NCI-H187 (cell line): ENCODE measurements at places on chromosomes 2 and 18.

DNA sequence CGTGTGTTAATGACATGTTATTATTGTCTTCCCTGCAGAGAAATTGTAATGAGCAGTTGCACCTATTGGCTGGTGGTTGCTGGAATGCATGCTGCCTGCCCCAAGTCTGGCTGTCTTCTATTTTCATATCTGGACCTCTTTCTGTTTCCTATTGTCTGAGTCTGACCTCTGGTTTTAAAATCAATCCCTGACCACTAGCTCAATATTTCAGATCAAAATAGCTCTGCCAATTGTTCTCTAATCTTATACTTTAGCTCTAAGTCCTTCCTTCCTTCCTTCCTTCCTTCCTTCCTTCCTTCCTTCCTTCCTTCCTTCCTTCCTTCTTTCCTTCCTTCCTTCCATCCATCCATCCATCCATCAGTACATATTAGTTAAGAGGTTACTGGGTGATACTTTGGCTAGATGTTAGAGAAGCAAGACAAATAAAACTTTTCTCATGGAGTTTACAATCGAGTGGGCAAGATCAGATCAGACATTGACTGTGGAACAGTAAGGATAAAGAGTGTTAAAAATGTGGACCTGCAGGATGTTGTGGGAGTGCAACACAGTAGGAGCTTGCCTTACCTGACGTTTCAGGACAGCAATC lies 417.1 kb downstream of the SOCS6 start:
- DNase-seq: no peak

- no peak for DNase-seq
These were observed 86.0 kb downstream of the MAPRE2 start for GRCh38 chr18:35127201-35127600.

DNA sequence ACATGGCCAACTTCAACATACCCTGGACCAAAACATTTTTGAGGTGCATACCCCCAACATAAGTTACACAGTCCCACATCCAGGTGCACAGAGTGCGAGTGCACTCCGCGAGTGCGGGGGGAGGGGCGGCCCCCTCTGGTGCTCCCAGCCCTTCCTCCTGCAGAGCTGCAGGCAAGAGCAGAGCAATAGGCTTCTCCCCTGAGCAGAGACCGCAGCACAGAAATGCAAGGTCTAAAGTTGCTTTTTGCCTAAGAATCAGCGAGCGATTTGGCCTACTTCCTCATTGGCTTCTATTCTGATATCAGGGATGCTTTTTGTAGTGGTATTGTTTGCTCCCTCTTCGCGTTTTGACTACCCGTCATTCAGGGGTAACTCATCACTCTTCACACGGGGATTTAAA lies 40.6 kb downstream of the BOLA3 start:
- no peak for DNase-seq

DNA sequence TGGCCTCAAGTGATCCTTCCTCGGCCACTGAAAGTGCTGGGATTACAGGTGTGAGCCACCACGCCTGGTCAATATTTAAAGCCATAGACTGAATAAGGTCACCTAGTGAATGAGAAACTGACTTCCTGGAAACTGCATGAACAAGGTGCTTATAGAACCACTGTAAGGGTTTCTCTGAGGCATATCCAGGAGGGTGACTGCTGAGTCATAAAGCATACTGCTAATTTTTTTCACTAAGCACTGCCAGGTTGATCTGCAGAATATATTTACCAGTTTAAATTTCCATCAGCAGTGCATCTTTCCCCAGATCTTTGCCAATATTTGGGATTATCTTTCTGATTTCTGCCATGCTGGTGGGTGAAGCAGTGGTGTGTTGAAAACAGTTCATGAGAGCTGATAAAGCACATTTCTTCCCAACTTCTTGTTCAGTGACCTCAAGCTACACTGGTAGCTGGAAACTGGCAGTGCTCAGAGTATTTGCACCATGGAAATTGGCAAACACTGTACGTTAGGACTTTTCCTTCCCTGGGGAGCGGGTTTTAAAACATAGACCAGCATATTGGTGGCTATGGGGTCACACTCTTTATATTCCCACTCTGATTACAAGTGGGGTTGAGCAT lies 4.2 kb upstream of the CLIP4 start:
- no peak for DNase-seq

DNA sequence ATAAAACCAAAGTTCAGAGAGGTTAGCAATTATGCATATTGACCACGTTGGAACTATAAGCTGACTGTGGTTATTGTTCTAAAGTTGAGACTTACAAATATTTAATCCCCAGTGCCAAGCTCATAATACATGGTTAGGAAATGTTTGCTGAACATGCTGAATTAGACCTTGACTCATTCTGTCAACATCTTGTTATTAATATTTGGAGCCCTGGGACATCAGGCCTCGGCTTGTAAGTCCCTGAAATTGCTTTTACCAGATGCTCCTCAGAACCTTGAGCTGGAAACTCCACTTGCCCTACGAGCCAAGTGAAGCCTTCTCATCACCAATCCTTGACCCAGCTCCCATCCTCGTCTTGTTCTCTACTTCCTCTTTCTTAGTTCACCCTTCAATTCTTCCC lies 21.2 kb downstream of the DYNAP start:
- DNase-seq: no peak

GRCh38 chr2:178320011-178320585 lies 125.8 kb downstream of the OSBPL6 start:
- DNase-seq: no peak

DNA sequence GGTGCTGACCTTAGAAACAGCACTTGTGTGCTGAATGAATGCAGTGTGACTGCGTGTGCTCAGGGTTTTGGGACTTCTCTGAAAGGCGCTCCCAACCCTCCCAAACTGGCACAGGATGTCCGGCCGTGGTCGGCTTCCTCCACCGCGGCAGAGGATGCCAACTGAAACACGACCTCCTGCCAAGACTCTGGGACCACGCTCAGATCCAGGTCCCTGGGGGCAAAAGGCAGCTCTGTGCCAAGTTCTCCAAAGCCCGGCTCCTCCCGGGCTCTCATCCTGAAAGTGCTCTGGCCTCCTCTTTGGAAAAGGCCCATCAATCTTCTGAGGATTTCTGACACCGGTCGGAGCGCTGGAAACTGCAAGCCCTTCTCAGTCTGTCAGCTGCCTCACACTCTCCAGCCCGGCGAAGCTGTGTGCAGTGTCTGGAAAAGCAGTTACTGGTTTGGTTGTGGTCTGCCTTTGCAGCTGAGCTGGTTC lies 32.3 kb upstream of the ZBTB7C start:
- DNase-seq: peak; percentile 46
